ENCODE measurements at places on chromosomes 6 and 20.

DNA sequence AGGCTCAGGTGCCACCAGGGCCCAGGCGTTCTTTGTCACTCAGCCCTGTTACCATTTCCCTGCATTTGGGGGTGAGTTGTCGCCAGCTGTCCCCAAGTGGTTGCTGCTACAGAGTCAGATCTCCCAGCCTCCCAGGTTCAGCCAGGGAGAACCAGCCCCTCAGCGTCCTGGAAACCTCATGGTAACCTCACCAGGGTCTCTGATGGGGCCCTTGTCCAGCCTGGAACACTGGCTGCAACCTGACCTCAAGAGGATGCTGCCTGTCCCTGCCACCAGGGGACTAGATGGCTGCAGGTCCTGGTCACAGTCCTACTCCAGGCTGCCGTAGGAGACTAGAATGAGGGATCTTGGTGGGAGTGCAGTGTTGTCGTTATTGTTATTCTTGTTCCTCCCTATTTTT is 228.3 kb upstream of the PDE10A start:
- DNase-seq = no peak

DNA sequence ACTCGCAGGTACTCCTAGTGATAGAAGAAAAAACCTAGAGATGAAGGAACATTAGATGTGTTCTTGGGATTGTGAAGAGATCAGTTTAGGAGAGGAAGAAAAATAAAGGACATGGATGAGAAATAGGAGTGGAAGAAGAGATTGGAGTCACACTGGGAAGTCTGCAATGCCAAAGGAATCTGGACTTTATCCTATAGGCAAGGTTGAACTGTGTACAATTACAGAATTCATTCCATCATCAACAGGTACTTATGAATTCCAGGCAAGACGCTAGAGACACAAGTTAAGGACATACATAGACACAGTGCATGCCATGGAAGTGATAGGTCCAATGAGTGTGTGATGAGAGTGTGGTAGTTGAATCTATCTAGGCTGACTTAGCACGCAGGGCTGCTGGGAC is 101.3 kb downstream of the EDN1 start:
- DNase-seq = no peak

DNA sequence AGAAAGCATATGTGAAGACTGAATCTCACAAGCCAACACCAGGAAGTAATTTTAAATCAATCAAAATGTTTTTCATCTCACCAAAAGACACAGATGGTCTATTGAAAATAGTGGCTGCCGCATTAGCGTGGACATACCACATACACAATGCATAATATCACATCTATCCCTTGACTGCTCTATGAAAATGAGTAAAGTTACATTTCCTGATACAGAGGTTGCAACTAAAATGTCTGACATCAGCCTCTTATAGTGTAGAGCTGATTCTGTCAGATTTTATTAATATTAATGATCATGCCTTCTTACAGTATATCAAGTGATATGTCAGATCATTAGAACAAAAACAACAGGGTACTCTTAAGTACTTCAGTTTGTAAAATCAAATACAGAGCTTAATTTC is 339.8 kb upstream of the EPHA7 start:
- no peak for DNase-seq

GRCh38 chr20:62163986-62164762 is 18.7 kb upstream of the MTG2 start:
- DNase-seq = no peak

GRCh38 chr20:54122681-54123586 is 50.9 kb downstream of the CYP24A1 start:
- DNase-seq = no peak

DNA sequence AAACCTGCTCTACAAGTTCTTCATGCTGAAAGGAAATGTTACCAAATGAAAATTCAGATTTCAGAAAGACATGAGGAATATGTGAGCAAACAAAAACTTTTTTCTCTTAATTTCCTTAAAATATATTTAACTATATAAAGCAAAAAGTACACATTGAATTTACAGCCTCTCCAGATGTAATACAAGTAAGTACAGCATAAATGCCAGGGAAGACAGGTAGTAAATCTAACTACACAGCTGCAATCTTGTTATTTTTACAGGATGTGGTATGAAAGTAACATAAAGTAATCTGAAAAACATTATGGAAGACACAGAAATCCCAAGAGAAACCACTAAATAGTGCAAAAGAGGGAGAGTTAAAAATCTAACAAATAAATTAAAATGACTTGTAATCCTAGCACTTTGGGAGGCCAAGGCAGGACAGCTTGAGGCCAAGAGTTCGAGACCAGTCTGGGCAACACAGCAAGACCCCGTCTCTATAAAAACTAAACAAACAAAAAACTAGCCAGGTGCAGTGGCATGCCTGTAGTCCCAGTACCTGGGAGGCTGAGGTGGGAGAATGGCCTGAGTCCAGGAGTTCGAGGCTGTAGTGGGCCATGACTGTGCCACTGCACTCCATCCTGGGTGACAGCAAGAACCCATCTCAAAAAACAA is 50.7 kb downstream of the FAM8A1 start:
- DNase-seq = no peak

GRCh38 chr6:75755704-75756103 is 6.7 kb downstream of the MYO6 start:
- DNase-seq = no peak

DNA sequence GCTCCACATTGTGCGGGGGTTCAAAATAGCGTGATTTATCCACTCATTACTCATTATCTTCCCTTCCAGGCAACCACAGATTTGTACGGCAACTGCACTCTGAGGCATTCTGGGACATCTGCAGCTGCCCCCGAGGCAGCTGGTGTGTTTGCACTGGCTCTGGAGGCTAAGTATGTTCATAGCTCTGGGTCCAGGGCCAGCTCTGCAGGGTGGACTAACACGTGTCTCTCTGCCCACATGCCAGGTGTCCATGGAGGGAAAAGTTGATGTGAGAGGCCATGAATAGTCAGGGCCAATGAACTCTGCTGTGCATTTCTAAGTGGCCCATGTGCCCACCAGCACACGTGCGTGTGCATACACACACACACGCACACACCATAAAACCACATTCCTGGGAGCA is 74.9 kb downstream of the BFSP1 start:
- no peak for DNase-seq

DNA sequence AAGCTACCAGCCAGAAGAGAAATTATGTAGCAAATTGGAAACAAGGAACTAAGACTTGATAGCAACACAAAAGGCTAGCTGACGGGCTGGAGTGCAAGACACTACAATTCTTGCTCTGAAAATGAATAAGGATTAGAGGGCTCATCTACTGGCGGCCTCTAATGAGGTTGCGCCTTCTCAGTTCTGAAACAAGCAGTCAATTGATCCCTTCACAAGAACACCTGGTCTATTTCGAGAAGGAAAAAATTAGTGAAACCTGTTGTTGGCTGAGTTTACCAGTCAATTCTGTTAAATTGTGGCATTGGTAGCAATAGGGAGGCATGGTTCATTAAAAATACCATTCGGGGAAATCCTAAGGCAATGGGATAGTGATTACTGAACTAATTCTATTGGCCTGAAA is 74.8 kb upstream of the JARID2 start:
- DNase-seq = no peak

DNA sequence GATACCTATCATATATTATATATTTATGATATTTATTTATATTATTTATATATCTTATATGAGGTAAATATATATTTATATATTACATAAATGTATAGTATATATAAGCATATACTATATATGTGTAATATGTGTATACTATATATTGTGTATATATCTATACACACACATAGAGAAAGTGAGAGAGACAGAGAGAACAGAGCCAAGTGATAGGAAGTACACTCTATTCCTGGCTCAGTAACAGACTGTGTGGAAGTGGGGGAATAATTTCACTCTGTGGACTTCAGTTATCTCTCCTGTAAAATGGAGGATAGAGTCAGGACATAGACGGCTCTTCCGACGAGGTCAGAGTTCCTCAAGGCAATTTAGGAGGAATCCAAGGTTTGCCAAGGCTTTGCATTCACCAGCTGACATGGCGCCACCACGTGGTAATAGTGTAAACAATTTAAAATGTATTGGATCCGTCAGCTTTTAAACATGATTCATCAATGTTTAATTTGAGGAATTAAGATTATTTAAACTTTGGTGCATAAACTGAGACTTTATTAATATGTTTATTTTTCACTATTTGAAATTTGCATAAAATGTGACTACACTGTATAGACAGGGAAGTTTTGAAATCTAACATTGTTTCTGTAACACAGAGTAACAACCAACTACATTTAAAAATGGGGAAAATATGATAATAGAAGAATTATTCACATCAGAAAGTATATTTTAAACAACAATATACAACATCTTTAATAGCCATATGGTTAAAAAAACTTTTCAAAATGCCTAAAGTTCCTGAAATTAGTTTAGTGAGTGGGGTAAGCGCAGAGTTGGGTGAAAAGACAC is 75.4 kb upstream of the TMEM244 start:
- DNase-seq = peak; percentile 53

DNA sequence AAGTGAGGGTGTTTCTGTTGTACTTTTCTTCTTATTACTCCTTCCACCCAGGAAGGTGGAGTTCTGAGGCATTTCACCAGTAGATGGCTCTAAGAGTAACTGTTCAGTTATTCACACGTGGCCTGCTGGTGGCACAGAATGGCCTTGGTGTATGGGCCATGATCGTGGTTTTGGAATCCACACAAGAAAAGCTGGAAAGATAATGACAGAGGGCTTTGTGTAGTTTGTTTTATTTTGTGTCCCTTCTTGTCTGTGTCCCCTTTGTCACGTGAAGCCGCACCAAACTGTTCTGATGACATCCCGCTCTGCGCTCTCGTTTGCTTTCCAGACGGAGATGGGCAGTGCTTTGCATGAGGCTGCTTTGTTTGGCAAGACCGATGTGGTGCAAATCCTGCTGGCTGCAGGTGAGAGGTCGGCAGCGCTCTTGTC is 93.4 kb downstream of the ANKS1A start:
- no peak for DNase-seq

DNA sequence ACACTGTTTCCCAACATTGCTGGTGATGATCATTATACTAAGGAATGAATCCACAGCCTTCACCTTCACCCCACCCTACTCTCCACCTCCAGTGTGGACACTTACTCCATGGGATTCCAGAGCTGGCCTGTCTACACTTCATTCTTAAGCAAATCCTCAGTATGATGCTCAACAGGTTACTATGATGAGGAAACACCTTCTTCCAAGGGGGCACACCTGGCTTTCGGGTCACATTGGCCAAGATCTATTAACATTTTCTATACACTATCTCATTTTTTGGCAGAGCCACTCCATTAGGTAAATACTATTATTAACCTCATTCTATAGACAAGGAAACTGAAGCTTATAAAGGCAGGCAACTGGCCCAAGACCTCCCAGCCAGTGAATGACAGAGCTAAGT is 8.0 kb upstream of the EPPIN start:
- no peak for DNase-seq

DNA sequence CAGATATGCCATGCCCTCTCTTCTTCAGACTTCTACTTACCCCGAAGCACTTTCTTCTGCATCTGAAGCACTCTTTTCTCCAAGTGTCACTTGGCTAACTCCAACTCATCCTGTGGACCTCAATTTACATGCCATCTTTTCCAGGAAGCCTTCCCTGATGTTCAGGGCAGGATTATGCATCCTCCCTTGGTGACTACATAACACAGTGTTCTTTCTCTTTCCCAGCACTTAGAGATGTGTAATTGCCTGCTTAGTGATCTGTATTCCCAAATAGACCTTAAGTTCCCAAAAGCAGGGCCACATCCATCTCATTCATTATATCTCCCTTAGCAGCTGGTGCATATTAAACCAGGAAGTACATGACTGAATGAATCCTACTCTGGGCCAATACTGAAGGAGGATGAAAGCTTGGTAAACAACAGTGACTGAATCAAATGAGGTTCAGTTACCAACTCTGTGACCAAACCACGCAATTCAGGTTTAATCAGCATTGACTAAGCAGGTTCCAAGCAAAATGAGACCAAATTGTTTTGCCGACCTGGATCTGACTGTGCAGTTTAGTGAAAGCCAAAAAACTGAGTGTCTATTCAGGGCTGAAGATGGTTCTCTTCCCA is 121.4 kb upstream of the TCF21 start:
- DNase-seq = no peak

All from left kidney (tissue), 8 donors.